NCI-H1436 treated with DMSO at 0.1 percent for 48 hours (cell line): ENCODE measurements at places on chromosomes 7 and 10.

DNA sequence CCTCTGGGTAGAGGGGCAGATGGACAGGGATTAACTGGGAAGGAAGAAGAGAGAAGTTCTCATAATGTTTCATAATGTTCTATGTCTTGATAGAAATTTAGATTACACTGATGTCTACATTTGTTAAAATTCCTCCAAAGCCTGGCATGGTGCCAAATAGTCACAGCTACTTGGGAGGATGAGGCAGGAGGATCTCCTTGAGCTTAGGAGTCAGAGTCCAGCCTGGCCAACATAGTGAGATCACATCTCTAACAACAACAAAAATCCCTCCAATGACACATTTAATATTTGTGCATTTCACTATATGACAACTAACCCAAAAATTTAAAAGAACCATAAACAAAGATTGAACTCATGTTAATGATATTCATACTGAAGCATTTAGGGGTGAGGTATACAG lies 33.0 kb upstream of the PPP1R3C start:
- no peak for DNase-seq

DNA sequence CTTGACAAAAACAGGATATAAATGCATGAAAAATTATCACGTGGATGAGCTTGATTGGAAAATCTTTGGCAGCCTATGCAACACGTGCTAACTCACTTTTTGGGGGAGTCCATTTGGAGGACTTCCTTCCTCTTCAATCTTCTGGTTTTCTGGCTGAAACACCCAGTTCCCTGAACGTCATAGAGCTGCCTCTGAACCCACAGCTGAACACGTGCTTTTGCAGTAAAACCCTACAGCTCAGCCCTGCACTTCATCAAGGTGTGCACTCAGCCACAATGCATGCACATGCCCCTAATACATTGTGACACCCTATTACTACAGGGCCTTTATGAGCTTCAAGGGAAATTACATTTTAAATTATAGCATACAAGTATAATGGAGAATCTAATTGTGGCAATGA lies 808.7 kb upstream of the AUTS2 start:
- DNase-seq: peak; percentile 47

DNA sequence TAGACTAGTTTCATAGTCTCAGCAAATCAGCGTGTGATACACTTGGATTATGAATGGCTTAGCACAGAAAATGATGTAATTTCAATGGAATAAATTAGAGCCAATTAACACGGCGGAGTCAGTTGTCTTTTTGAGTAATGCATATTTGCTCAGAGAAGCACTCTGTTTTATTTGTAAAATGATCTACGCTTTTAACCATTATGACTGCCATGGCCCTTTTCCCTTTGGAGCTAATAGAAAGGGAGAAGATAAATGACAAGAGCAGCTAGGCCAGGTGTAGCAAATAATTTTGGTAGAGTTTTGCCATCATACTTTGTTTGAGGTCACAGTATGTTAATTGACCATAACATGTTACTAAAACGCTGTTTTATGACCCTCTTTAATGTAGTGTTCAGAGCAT lies 86.8 kb downstream of the GPR158 start:
- peak; percentile 96 for DNase-seq

DNA sequence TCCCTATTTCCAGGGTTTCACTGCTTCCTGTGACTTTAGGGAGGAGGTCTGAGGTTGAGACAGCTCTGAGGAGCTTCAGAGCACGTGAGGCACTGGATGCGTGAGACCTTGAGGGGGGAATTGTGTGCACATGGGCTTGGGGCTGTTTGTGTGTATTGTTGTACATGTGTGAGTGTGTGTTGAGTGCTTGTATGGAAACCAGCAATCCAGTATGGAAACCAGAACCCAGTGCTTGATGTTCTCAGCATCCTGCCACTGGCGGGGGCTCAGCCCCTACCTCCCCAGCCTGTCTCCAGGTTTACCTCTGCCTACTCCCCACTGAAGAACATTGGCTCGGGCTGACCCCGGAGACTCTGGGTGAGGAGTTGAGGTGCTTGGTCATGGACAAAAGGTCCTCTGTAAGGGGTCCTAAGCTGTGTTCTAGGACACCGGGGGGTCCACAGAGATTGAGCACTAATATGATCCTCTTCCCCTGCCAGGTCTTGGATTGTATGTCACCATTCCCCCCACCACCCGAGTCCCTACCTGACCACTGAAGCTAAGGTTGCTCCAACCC lies 20.8 kb downstream of the SFTPD start:
- no peak for DNase-seq

DNA sequence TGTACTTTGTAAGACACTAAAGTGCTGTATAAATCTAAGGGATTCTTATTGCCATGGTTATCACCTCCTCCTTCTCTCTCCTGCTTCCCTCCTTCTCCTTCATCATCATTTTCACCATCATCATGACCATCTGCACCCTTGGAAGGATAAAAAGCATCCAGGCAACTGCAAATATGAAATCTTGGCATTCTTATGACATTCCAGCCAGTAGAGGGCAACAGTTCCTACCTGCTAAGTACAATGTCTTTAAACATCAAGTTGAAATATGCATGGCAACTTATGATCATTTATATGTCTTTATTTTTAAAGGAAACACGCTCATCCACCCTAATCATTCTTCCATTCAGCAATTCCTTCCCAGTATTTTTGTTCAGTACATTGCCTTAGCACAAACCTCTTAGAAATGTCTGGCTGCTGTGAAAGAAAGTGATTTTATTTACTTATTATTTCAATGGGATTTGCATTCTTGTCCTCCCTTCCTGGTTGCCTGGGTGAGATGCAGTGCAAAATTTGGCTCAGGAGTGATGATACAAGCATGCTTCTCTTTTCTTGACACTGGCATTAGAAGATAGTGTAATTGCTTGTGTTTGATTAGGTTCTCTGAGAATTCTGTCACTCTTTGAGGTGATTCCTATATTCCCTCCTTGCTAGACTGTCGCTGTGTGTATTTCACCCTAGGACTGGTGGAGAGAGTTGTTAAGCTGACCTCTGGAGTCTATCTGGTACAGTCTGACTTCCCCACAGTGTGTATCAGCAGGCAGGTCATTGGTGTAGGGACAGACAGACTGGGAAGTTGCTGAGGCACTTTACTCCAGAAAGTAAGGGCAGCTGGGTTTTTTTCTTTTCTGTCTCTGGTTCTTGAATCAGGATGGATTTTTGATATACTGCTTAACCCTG lies 188.5 kb upstream of the BMPER start:
- DNase-seq: no peak
